ENCODE measurements at places on chromosomes 11 and 22.

GRCh38 chr22:21939461-21939913, 13.2 kb downstream of the PPM1F start:
- no peak for DNase-seq

- DNase-seq = no peak
Observed at GRCh38 chr11:86119077-86119476, 50.2 kb upstream of the PICALM start.

- peak; percentile 27 for DNase-seq
Observed at GRCh38 chr11:3959903-3960265, 104.4 kb downstream of the STIM1 start.

DNA sequence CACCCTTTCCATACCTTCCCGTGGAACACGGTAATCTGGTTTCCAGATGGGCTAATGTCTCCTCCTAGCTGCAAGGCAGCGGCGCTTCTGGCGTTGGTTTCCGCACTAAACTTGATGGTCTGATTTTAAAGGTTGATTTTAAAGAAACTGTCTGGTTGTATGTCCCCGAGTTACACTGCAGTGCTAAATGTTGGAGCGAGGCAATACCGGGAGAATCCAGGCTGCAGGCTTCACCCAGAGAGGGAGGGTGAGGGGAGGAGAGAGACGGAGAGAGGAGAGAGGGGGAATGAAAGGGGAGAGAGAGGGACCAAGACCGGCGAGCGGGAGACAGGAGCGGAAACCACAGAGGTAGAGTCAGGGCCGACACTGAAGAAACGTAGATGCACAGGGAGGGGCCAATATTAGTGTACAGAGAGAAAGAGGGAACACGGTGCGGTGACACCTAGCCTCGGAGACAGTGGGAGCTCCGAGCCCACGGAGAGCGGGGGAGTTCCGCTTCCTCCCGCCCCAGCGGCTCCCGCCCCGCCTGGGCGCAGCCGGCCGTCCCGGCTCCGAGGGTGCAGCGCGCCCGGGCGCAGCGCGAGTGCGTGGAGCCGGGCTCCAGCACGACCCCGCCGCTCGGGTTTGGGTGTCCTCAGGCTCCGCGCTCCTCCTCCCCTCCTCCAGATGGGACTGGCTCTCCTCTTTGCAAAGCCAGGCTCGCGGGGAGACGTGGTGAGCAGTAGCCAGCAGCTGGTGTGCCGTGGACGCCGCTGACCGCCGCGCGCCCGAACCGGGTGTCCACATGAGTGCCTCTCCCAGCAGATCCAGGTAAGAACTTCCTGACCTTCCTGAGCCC, 71.9 kb upstream of the GRAMD1B start:
- DNase-seq = peak; percentile 18

DNA sequence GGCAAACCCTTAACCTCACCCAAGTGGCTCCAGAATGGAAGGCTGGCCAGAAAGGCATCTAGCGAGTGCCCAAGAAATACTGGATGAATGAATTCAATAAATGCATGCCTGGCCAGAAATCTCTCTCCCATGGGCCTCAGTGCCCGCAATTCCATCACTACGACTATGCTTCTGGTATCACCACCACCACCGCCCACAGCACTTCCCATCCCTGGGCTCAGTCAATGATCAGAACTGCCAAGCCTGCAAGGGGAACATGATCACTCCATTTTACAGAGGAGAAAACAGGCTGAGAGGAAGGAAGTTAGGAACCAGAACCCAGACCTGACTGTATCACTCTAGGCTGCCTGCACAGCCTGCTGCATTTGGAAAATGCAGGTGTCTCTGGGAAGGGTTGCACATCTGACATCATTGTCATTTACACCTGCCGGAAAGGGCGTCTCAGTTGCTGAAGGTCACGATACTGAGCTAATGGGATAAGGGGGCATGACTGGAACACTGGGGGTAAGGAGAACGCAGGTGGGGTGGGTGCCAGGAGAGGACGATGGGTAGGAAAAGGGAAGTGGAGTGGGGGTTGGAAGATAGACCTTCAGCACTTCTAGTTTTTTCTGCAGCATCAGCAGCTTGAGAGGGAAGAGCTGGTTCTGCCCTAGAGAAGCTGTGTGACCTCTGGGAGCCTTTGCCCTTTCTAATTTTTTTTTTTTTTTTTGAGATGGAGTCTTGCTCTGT, 3.2 kb downstream of the GPR152 start:
- no peak for DNase-seq

DNA sequence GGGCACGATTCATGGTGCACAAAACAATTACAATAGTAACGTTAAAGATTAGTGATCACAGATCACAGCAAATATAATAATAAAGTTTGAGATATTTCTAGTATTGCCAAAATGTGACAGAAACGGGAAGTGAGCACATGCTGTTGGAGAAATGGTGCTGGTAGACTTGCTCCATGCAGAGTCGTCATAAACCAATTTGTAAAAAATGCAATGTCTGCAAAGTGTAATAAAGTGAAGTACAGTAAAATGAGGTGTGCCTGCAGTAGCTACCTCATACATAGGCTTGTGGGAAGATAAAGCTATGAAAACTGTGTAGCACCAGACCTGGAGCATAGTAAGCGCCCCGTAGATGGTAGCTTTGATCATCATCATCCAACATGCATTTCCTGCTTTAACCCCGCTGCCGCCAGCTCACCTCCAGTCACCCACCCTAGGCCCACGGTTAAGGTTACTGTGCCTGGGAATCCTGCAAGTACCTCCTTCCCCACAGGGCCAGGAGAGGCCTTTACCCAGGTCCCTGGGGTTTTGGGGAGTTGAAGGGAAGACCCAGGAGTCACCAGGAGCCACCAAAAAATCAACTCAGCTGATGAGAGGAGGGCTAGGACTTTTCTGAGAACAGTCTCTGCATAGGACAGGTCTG, 59.2 kb downstream of the MYO7A start:
- no peak for DNase-seq

DNA sequence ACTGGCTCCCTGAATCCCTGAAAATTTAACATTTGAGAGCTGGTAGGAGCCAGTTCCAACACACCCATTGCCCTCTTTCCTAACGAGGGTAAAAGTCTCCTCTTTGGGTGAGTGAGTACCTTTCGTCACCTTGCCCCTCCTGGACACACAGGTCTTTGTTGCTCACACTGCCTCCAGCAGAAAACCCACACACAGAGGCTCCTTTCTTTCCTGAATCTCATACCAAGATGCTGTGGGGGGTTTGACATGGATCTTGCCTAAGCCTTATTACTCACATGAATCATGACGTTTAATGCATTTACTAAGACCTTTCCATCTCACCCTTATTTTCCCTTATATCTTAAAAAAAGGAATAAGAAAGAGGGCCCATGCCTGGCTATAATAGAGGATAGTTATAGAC, 53.0 kb downstream of the PARVA start:
- DNase-seq = peak; percentile 50

- no peak for DNase-seq
Observed at GRCh38 chr11:70517203-70517602, 118.9 kb downstream of the CTTN start.

DNA sequence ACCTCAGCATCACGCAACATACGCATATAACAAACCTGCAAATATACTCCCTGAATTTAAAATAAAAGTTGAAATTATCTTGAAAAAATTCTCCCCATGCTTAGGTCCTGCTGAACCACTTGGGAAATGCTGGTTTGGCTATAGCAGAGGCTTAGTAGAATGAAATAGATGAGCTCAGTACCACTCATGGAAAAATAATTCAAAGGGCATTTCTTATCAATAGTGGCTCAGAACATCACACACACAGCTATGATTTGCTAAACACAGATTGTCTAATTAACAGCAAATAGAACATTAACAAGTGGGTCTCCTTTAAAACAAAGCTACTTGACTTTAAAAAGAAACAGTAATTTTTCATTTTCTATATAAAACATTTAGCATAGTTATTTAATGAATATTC, 21.5 kb downstream of the ELMOD1 start:
- DNase-seq = no peak

- DNase-seq = no peak
Observed at GRCh38 chr11:58465690-58466089, 23.7 kb upstream of the OR5B12 start.

DNA sequence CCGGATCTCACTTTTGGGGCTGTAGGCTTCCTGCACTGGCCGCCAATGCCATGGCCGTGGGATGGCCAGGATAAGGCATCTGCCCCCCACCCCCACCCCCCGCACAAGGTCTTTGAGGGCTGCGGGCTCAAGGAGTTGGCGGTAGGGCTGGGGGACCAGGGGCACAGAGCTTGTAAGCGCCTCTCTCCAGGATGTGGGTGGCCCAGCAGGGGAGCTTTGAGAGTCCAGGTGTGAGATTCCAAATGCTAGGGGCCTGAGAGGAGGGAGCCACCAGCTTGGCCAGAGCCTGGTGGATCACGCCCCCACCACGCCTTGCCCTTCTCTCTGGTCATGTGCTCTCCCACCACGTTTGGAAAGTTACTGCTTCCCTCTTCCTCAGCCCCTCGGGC, 5.0 kb downstream of the CD81 start:
- no peak for DNase-seq

DNA sequence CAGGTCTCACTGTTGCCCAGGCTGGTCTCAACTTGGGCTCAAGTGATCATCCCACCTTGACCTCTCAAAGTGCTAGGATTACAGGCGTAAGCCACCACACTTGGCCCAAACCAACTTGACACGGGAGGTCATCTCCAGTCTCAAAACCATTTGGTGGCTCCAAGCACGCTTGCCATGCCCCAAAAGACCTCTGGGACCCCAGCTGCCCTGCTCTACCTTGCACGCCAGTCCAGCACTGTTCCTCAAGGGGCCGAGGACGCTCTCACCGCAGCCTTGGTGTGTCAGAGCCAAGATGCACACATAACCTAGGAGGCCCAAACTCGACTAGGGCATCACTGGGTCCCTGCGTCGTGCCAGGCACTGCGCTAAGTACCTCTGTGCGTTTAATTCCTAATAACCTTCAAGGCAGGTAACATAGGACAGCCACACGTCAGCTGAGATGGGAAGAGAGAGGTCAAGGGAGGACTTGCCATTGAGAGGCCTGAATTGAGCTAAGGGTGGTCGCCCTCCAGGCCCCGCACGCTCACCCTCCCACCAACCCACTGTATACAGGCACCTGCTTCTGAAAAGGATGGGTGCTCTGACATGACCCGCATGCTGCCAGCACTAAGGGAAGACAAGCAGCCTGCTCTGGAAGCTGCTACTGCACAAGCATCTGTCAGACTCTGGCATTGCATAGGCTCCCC, 4.6 kb upstream of the GAS2L1 start:
- DNase-seq = no peak

GRCh38 chr22:41919357-41920224, 4.7 kb upstream of the SHISA8 start:
- DNase-seq = peak; percentile 45

GRCh38 chr22:28477556-28477955, 202.1 kb downstream of the TTC28 start:
- no peak for DNase-seq

GRCh38 chr11:107858217-107859070, at the start of gene SLC35F2:
Gene SLC35F2, minus strand, starts transcription at chr11:107858787. Its CDS starts 20 bp downstream, at chr11:107858767.
- DNase-seq = peak; percentile 78

DNA sequence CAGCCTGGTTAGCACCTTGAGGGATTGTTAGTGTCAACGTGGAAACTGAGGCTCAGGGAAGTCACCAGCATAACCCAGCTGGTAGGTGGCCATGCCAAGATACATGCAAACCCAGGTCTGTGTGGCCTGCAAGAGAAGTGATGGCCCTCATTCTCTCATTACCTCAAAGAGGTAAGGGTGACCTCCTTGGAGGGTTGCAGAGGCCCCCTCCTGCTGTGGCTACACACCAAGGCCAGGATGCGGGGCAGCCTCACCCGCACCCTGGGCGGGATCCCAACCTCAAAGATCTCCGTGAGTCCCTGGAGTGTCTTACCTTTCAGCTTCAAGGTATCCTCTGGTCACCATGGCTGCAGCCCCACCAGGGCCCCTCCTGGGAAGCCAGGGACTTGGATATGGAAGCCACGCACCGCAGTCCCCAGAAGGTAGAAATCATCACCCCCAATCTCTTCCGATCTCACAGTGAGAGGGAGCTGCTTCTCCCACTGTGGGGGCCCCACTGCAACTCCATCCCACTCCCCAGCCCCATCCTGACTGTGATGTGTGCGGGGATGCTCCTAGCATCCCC, 95.4 kb downstream of the MORC2 start:
- DNase-seq = no peak

- no peak for DNase-seq
Observed at GRCh38 chr11:8776209-8776608, 93.6 kb downstream of the RPL27A start.

- DNase-seq = peak; percentile 19
Observed at GRCh38 chr11:77046060-77046501, 11.9 kb downstream of the B3GNT6 start.

- no peak for DNase-seq
Observed at GRCh38 chr11:112522536-112522935, 261.9 kb upstream of the PLET1 start.

DNA sequence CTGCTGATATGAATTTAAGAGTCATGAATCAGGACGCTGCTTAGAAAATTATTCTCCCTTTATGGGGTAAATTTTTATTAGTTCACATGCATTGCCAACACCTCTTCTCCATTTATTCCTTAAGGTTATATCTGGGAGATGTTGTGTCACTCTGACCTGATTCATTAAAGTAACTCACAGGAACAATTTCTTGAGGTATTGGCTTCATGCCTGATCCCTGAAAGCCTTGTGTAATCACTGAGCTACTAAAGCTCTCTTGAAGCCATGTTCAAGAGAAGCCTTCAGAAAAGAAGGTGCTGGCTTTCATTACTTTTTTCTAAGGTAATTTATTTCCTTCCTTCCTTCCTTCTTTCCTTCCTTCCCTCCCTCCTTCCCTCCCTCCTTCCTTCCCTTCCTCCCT, 420.6 kb downstream of the RAB38 start:
- no peak for DNase-seq

DNA sequence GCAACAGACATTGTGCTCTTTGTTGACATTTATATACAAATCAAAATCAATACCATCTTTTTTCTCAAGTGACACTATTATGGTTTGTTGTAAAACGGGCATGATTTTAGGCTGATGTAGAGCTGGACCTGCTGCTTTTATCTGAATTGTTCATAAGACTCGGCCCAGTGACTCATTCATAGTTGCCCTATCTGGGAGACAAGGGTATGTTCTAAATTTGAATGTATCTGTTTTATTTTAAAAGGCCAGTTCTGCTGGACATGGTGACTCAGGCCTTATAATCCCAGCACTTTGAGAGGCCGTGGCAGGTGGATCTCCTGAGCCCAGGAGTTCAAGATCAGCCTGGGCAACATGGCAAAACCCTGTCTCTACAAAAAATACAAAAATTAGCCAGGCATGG, 39.3 kb downstream of the CEP295 start:
- peak; percentile 41 for DNase-seq

GRCh38 chr11:2474059-2474901, 29.5 kb downstream of the KCNQ1 start:
- no peak for DNase-seq

DNA sequence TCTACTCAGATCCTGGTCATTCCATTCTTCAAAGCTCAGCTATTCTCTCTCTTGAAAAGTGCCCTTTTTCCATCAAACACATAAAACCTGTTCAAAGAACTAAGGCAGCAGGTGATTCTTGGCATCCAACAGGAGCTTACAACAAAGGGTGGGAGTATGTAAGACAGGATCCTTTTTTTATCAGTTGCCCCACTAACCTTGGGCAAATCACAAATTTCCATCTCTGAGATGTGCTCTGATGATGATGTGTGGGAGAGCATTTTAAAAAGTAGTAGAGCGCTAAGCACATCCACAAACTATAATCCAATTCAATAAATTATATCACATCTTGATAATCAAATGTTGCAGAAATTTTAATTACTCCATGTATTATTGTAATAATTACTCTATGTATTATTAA, 53.7 kb upstream of the FDX1 start:
- DNase-seq = no peak
